ENCODE measurements at places on chromosomes 3 and 15. TPM values are rescaled to one million over a fixed set of nuclear protein-coding genes. Genes with fewer than 3 reads are reported as not detected.

GRCh38 chr3:46897829-46898320 lies 20.4 kb downstream of the PTH1R start:
- DNase-seq, result no peak

DNA sequence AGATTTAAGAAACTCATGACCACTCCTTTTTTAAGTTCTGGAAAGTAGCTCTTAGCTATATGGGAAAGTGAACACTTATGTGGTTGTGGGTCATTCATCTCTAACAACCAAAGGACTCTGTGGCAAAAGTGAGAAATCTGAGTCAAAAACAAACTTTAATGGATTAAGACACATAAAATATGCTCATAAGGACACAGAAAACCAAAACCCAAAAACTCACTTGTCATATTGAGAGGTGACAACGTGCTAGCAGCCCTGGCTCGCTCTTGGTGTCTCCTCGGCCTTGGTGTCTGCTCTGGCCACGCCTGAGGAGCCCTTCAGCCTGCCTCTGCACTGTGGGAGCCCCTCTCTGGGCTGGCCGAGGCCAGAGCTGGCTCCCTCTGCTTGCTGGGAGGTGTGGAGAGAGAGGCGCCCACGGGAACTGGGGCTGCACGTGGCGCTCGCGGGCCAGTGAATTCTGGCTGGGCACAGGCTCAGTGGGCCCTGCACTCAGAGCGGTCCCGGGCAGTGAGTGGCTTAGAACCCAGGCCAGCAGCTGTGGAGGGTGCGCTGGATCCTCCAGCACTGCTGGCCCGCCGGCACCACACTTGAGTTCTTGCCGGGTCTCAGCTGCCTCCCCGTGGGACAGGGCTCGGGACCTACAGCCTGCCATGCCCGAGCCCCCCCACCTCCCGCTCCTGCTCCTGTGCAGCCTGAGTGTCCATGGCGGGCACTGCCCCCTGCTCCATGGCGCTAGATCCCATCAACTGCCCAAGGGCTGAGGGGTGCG lies 30.3 kb upstream of the SKIL start:
- no peak for DNase-seq

DNA sequence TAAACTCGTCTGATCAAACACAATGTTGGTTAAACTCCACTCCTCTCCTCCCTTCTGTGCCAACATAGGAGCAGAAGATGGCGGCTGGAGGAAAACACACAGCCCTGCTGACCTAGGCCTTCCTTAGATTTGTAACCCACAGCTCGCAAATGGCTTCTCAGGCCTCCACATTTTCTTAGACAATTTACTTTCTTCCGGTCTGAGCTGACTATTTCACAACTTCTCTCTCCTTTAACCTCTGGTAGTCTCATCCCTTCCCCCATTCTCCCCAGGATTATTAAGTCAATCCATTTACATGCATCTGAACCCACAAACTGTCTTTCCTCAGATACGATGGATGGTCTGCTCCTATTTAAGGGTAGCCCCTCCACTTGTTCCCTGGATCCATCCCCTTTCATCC lies 25.7 kb upstream of the ULK4 start:
- DNase-seq, result no peak

DNA sequence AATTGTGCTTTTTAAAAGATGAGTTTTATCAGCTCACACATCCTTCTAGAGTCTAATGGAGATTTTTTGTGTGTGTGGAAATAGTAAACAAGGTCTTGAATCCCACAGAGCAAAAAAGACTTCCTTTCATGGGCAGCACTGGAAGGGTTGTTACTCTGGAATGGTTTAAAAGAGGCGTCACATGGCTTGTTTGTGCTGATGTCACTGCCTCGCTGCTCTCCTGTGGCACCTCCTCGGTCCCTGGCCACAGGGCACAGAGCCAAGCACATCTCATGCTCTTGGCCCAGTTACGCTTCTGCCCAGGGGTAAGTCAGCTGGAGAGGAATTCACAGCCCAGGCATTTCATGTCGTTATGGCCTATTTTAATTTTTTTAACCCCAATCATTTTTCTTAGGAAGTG lies 53.2 kb downstream of the PGPEP1L start:
- DNase-seq, result no peak

GRCh38 chr15:41994171-41994650 lies 21.9 kb upstream of the EHD4 start:
- no peak for DNase-seq

DNA sequence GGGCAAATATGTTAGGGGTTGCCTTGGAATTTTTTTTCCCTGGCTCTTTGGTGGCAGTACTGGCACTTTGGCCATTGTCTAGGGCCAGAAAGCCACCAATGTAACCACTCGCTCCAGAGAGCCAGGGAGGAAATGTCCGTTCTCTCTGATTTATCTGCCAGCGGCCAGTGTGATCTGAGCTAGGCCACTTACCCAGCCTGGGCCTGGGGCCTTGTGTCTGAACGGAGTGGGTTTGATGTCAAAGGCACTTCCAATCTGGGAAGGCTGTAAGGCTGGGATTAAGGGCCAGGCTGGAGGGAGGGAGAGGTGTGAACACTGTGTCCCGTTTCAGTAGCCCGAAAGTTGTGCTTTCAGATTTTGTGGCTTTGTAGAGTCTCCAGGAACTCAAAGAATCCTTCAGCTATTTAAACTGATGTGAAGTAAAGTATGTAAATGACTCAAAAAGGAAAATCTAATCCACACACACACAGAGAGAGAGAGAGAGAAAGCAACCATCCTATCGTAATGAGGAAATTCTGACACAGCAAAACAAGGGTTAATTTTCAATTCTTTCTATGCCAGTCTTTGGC lies 271.0 kb downstream of the PDZRN3 start:
- DNase-seq, result no peak

DNA sequence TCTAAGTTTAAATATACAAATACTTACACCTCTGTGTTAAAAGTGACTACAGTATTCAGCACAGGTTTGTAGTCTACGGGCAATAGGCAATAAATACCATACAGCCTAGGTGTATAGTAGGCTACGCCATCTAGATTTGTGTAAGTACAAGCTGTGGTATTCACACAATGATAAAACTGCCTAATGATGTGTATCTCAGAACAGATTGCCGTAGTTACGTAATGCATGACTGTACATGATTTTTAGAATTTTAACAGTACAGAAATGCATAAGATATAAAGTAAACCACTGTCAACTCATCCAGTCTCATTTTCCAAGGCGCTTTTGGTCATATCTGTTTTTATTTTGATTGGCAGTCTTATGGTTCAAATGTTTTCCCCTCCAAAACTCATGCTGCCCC lies 365.7 kb downstream of the CTNNB1 start:
- DNase-seq, result no peak

GRCh38 chr15:69373406-69373805 lies 40.7 kb upstream of the KIF23 start:
- DNase-seq, result no peak

GRCh38 chr3:184261270-184261853 lies at the start of gene CAMK2N2:
Gene CAMK2N2 (minus strand): TSS chr3:184261553. CDS start chr3:184261285, 268 bp downstream.
- no peak for DNase-seq

DNA sequence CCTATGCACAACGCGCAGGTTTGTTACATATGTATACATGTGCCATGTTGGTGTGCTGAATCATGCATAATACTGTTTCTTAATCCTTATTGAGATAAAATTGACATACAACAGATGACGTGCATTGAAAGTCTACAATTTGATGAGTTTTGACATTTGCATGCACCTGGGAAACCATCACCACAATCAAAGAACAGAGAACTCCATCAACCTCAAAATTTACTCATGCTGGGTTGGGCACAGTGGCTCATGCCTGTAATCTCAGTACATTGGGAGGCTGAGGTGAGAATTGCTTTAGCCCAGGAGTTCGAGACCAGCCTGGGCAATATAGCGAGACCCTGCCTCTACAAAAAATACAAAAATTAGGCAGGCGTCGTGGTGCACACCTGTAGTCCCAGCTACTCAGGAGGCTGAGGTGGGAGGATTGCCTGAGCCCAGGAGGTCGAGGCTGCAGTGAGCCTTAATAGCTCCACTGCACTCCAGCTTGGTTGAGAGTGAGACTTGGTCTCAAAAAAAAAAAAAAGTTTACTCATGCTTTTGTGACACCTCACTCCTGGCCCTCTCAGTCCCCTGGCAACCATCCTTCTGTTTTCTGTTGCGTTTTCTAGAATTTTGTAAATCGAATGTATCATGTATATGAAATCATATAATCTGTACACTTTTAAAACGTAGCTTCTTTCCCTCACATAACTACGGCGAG lies 56.6 kb downstream of the BHLHE40 start:
- DNase-seq, result no peak

DNA sequence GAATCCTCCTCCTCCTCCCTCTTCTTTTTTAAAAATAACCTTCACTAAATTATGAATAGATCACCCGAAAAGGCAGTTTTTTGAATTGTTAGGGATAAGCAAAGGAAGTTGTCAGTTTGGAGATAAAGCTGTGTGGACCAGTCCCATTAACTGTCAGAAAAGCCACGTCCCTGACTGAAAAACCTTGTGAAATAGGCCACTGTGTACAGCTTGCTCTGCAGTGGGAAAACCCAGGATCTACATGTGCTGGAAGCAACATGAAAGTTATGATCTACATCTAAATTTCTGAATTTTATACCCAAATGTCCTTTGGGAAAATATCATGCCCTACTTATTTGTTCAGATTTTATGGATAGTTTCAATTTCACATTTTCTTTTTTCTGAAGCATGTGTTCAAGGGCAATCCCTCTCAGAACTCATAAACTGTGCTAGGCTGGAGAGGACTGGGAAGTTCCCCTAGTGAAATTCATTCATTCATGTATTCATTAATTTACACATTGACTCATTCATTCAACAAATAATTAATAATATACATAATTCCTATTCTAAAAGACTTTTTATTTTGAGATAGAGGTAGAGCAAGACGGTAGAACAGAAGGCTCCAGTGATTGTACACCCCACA lies 149.5 kb downstream of the SLC9A9 start:
- DNase-seq, result no peak

GRCh38 chr3:9782770-9783169 lies 9.5 kb downstream of the TADA3 start:
- DNase-seq, result no peak

DNA sequence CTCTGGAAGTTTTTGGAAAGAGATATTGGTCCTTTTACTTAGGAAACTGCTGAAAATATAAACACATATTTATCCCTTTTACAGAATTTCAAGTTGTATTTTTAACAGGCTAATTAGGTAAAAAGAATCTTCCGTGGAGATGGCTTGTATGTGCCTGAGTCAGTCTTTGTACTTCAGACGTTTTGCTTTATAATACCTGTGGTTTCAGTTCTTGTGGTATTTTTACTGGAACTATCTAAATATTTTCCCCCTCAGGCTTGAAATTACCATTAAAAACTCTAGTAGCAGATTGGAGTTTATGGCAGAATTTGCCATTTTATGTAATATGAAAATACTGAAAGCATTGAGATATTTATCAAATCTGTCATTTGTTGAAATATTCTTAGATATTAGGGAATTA lies 151.6 kb upstream of the CGNL1 start:
- no peak for DNase-seq

GRCh38 chr3:169028716-169029115 lies 634.8 kb downstream of the MECOM start:
- no peak for DNase-seq

DNA sequence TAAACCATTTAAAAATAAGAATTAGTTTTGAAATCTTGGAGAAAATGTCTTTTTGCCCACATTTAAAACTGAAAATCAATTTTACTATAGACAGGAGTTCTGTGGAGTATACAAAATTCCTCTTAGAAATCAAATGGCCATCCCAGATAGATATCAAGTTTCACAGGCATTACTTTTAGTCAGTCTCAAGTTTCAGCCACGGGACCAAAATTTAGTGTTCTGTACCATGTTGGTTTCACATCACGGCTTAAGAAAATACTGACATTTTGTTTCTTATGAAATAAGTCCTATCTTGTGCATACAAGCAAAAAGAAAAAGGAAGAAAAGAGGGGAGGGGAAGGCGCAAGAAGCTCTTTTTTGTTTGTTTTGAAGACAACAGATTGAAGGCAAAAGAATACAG lies 45.7 kb downstream of the EIF2AK4 start:
- DNase-seq, result no peak

GRCh38 chr15:69659454-69660050 lies 206.9 kb downstream of the RPLP1 start:
- no peak for DNase-seq

GRCh38 chr3:168964736-168965135 lies 698.8 kb downstream of the MECOM start:
- DNase-seq, result no peak

- no peak for DNase-seq
These were observed 14.1 kb downstream of the SPPL2A start for GRCh38 chr15:50751394-50751793.

- no peak for DNase-seq
These were observed 131.9 kb upstream of the PROK2 start for GRCh38 chr3:71916747-71917369.

- no peak for DNase-seq
These were observed 53.6 kb upstream of the ATP13A3 start for GRCh38 chr3:194540274-194540905.

- no peak for DNase-seq
These were observed 91.7 kb upstream of the MITF start for GRCh38 chr3:69647511-69648110.

Gene COL7A1
- 20.0 TPM for total RNA-seq

Gene GP5
- total RNA-seq, result 0.90 TPM

Gene ARHGAP31
- total RNA-seq, result 16.1 TPM

Gene IGDCC3
- total RNA-seq, result 1.4 TPM

Gene C15orf62
- total RNA-seq, result 0.11 TPM

Measured in urinary bladder (tissue), 4 donors.